GM10248 (cell line): ENCODE measurements at places on chromosomes 6 and 20.

- peak; percentile 36 for DNase-seq
Measured at GRCh38 chr6:2695454-2696095, 55.1 kb downstream of the MYLK4 start.

DNA sequence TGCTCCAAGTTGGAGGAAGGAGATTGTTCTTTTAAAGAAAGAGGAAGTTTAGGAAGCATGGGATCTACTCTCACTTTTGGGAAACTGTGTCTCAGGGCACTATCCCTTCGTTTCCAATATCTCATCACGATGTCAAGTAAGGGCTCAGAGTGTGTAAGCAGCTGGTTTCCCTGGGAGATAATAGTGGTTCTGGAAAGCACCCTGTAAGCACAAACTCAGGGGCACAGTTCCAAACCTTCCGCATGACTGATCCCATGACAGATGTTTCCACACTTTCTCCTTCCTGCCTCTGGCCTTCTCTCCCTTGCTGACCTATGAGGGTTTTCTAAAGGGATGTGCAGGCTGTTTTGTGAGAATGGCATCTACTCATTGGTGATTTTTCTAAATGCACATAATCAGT is 33.9 kb downstream of the ADTRP start:
- no peak for DNase-seq

DNA sequence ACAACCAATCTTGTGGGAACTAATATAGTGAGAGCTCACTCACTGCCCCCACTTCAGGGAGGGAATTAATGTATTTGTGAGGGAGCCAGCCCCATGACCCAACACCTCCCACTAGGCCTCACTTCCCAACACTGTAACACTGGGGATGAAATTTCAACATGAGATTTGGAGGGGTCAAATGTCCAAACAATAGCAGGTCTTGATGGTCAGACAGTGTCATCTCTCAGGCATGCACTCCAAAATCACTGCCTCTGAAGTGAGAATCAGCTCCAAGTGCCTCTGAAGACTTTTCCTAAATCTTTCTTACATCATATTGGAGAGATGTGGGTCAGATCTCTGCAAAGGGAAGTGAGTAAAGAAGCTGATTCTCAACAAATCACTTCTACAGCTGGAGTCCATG is 13.8 kb upstream of the SAYSD1 start:
- DNase-seq: no peak

DNA sequence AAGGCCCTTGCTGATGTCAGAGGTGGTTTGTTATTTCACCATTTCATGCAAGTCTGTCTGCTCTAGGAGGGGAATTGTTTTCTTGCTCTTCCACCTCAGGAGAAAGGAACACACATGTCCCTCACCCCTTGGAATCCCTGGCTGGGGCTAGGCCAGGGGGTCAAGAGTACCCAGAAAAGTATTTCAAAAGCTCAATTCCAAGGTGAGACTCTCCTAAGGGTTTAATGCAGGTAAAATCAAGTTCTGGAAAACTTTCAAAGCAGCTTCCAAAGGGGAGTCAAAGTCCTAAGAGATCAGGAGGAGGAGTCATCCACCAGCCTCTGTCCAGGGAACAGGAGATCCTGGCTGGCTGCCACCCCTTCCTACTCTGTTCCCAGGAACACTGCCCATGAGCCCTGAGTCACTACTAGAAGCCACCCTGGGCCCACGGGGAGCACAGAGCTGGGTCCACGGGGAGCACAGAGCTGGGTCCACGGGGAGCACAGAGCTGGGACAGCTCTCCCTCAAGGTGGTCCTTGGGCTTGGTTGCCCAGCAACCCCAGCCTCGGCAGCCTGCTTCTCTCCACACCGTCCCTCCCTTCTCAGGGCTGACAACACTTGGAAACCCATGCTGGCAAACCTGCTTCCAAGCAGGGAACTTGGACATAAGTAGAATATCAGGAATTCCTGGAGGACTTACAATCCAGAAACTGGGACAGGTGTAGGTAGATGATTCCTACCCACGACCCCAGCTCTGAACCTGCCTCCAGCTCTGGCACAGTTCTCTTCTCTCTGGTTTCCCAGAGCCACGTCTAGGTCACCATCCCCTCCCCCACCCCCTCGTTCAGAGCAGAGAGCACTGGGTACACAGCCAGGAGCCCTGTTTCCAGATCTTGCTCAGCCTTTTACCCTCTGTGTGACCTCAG is 35.3 kb upstream of the CDKN1A start:
- DNase-seq: no peak

GRCh38 chr6:170265655-170266054 is 25.2 kb downstream of the DLL1 start:
- DNase-seq: no peak

DNA sequence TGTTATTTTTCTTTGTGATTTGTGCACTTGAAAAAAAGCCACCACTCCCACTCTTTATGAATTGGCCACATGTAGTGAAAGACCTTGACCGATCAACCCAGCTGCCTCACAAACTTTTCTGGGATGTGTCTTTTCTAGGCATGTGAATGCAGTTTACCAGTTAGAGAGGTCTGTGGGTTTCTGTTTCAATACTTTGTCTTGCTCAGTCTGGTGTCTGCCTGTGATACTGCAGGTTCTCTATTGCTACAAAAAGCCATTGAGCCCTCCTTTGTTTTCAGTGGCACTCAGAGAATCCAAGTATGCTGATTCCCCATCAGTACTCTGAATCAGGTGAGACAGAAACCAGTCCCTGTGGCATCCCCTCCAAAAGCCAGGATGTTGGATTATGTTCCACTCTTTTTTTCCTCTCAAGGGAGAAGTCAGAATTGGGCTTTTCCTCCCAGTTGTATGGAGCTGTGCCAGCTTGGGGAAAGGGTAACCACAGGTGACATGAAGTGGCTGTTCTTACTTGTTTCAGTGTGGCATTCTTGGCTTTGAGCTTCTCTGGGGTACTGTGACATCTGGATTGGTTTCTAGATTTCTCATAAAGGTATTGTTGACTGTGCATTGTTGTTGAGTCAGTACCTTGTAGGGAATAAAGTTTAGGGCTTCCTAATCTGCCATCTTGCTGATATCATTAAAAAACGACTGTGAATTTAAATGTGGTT is 26.3 kb upstream of the ZFP64 start:
- no peak for DNase-seq

DNA sequence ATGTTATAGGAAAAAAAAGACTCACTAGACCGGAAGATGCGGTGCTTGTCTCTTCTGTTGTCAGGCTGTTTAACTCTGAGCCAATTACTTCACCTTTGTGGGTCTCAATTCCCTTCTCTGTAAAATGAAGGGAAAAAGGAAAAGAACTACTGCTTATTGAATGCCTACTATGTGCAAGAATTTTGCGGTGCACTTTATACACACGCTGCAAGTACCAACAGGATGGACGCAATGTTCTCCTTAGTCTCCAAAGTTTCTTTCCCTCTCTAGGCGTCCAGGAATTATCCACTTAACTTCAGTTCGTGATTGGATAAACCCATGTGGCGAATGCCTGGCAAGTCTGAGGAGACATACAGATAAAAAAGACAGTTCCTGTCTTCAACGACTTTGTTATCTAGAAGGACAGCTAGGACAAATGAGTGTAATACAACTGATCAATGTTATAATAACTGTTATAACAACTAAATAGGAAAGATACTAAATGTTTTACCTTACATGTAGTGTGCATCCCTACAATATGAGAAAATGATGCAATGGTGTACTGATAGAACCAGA is 69.0 kb upstream of the JARID2 start:
- DNase-seq: no peak

DNA sequence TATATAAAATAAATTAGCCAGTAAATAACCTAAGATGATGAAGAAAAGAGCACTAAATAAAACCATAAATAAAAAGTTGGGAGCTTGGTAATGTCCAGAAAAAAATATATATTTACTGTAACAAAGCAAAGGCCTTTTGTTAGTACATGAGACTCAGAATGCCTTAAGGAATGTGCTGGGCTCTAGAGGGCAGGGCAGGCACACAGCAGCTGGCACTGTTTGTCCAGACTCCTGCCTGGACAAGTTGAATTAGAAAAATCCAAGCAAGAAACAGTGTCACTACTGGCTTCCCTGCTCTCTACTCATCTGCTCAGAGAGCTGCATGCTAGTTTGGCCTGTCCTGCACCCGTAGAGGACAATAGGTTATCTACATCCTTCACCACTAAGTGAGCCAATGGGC is 8.8 kb downstream of the DEFB129 start:
- DNase-seq: no peak

GRCh38 chr20:8434326-8434876 is 302.3 kb downstream of the PLCB1 start:
- no peak for DNase-seq

GRCh38 chr20:56627122-56628014 is 1.7 kb upstream of the TFAP2C start:
- no peak for DNase-seq

GRCh38 chr20:18011482-18011881 is 42.7 kb downstream of the MGME1 start:
- no peak for DNase-seq
